ENCODE measurements at places on chromosomes 12 and 14. TPM values are rescaled to one million over a fixed set of nuclear protein-coding genes. Genes with fewer than 3 reads are reported as not detected.

DNA sequence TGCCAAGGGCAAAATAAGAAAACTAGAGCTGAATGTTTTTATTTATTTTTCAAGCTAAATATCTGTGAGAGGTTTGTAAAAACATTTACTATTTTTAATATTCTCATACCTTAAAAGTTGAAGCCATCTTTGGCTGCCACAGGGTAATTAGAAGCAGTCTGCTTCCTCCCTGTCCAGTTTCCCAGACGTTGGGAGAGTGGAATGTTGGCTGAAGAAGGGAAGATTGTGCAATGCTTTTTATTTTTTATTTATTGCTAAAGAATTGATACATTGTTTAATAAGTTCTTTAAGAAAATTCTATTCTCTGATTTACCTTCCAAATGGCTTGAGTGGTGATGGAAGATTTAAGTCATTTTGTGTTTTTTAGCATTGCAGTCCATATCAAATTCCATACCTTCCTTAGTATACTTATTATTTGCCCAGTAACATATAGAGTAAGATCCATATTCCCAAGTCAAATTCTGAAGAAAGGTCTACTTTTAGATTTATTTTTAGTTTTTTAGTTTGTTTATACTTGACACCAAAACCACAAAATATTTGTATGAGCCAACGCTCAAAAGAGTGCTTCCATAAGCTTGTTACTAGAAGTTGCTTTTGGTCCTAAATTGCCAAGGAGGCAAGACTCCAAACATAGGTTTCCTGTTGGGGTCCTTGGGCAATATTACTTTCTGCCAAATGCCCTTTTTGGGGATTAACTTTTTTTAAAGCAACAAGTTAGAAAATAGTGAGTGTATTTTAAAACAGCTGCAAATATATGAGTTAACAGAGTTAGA is 124.0 kb upstream of the CPM start:
- DNase-seq, result no peak

DNA sequence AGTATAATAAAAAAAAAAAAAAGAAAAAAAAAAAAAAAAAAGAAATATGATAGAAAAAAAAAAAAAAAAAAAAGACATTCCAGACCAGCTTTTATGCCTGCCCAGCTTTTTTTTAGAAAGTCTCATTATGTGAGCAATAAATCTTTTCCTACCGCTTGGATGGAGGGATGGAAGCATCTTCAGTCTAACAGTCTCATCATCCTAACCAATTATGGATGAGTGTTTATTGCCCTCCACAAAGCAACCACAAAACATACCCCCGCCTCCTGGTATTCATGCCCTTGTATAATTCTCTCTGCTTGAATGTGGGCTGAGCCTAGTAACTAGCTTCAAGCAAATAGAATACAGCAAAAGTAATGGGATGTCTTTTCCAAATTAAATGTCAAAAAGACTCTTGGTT is 33.7 kb upstream of the ADAMTS20 start:
- no peak for DNase-seq

DNA sequence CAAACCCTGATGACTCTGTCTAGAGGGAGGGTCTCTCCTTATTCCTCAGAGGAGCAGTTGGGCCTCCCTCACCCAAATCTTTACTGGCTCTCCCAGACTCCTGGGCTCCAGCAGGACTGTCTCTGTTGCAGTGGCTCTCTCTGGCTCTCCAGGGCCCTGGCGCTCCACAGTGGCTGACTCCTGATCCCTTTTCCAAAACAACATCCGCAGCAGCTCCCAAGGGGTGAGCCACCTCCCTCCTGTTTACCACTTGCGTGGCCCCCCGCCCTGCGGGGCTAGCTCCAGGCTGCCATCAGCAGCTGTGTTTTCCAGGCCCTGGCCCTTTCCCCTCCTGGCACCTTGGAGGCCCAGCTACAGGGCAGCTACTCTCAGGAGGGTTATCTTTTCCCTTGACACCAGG is 123.5 kb downstream of the CALM1 start:
- peak; percentile 58 for DNase-seq

- no peak for DNase-seq
These were observed 15.3 kb upstream of the ITPR2 start for GRCh38 chr12:26848156-26848825.

- DNase-seq, result peak; percentile 39
These were observed at the start of gene ANO4 for GRCh38 chr12:100794441-100795173. Gene ANO4 (plus strand): TSS chr12:100794776. CDS start chr12:100901786, 107,010 bp downstream.

- DNase-seq, result no peak
These were observed 49.9 kb downstream of the TESC start for GRCh38 chr12:117049295-117049694.

- DNase-seq, result no peak
These were observed 47.7 kb upstream of the CMKLR1 start for GRCh38 chr12:108386709-108387360.

DNA sequence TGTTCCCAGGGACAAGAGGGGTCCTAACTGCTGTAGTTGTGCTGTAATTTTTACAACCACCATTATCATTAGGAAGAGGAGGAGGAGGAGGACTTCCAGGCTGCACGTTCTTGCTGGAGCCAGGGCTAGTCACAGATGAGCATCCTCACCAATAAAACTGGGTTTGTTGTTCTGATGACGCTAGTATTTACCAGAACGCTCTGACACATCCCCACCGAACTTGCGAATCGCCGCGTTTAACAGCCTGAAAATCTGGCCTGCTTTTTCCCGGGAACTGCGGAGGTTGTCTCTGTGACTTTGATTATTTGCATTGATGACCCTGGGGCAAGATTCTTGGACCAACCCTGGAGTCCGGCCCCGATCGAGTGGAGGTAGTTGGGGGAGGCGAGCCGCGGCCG is 10.2 kb downstream of the TBX5 start:
- no peak for DNase-seq

- DNase-seq, result no peak
These were observed 51.4 kb downstream of the FBXW8 start for GRCh38 chr12:116962197-116962596.

DNA sequence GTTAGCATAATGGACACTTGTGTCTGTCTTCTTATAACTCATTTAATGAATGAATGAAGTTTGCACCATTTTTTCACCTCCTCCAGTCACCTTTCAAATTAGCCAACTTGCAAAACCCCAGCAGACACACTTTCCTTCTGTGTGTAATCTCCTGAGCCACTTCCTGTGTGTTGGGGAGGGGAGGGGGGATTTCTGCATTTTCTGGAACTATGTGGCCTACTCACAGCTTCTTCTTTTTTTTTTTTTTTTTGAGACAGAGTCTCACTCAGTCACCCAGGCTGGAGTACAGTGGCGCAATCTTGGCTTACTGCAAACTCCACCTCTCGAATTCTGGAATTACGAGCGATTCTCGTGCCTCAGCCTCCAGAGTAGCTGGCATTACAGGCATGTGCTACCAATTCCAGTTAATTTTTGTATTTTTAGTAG is 4.1 kb upstream of the SERPINA1 start:
- DNase-seq, result no peak

- DNase-seq, result no peak
These were observed 5.3 kb downstream of the FGF6 start for GRCh38 chr12:4440187-4440941.

- peak; percentile 21 for DNase-seq
These were observed 255.4 kb downstream of the DAD1 start for GRCh38 chr14:22333422-22334274.

DNA sequence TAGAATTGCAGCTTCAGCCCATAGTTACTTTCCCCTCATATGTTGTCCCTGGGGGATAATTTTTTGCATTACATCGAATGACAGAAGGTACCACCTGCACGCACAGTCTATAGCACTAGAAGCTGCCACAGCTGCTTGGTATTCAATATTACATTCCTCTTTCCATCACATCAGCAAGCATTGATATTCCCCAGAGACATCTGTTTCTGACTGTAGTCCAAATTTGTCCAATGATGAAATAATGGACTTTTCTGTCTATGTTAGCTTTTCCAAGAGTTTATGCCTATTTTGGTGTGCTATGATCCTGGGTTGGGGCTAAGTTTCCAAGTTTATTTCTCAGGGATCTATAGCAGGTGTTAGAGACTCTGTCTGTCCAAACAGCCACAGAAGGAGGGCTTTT is 335.4 kb downstream of the LRIG3 start:
- no peak for DNase-seq

- DNase-seq, result no peak
These were observed 16.5 kb downstream of the SELPLG start for GRCh38 chr12:108616941-108617858.

GRCh38 chr12:91211866-91212265 is 29.2 kb upstream of the DCN start:
- DNase-seq, result no peak

- DNase-seq, result no peak
These were observed 24.0 kb upstream of the GSG1 start for GRCh38 chr12:13127444-13127843.

DNA sequence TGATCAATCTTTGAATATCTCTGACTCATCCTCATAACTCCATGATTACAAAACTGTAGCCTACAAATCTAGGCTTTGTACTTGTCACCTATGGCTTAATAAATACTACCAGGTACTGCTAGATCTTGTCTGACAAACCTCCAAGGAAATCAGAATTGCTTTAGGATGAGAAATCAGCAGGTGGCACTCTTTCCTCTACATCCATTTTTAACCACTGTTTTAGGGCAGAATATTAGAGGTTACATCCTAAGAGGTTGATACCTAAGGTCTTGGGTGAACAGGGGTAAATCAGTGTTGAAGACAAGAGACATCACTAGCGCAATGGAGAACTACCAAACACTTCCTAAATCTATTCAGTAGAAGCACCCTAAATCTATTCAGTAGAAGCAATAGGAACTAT is 63.1 kb upstream of the SOX5 start:
- DNase-seq, result no peak

DNA sequence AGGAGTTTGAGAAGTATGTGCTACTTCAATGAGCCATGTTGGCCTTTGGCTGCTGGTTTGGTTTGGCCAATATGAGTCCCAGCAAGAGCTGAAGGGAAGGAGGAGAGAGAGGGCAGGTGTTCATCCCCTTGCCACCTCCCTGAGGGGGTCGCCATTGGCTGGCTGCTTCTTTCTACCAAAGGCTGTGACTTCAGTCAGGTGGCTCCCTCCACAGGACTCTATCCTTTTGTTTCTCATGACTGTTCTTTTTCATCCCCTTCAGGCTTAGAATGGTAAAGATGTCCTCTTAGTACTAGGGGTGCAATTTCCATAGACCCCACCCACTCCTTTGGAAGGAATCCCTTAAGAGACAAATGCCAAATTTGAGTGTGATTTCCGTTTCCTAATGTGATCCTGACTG is 31.2 kb upstream of the OTOGL start:
- DNase-seq, result no peak

- DNase-seq, result no peak
These were observed 1186.0 kb upstream of the SEL1L start for GRCh38 chr14:82719617-82720016.

GRCh38 chr14:50736932-50737419 is 68.9 kb upstream of the SAV1 start:
- no peak for DNase-seq

GRCh38 chr14:81402123-81402495 is 2.0 kb upstream of the STON2 start:
- no peak for DNase-seq

- DNase-seq, result no peak
These were observed 158.2 kb upstream of the NTF3 start for GRCh38 chr12:5273709-5274108.

- peak; percentile 66 for DNase-seq
These were observed 6.7 kb downstream of the LRTM2 start for GRCh38 chr12:1826867-1827705.

DNA sequence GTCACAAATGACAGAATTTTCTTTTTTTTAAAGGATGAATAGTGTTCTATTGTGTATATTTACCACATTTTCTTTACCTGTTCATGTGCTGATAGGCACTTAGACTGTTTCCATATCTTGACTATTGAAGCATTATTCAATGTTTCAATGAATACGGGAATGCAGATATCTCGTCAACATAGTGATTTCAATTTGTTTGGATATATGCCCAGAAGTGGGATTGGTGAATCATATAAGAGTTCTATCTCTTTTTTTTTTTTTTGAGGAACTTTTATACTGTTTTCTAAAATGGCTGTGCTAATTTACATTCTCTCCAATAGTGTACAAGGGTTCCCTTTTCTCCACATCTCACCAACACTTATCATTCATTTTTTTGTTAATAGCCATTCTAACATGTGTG is 97.9 kb upstream of the FAR2 start:
- no peak for DNase-seq

TAS2R8 gene
- not detected for polyA plus RNA-seq

AMN gene
- 121 TPM for polyA plus RNA-seq

EEF1AKMT3 gene
- 15.3 TPM for polyA plus RNA-seq

PZP gene
- polyA plus RNA-seq, result not detected

PNMA1 gene
- polyA plus RNA-seq, result 34.6 TPM

IQSEC3 gene
- polyA plus RNA-seq, result 6.9 TPM

STAC3 gene
- polyA plus RNA-seq, result 1.5 TPM

CCDC88C gene
- 6.6 TPM for polyA plus RNA-seq

WASHC3 gene
- polyA plus RNA-seq, result 95.9 TPM

TAS2R20 gene
- polyA plus RNA-seq, result 0.47 TPM

MUCL1 gene
- polyA plus RNA-seq, result not detected

TGFB3 gene
- polyA plus RNA-seq, result 5.2 TPM

FSCB gene
- not detected for polyA plus RNA-seq

SLC48A1 gene
- 56.9 TPM for polyA plus RNA-seq

RPL10L gene
- polyA plus RNA-seq, result not detected

ADAM21 gene
- 0.28 TPM for polyA plus RNA-seq

Data from kidney (tissue), 22 donors.